ENCODE measurements at places on chromosomes 7 and 10.
A peak's percentile ranks its signal among the peaks of the same experiment; 100 is the strongest.

DNA sequence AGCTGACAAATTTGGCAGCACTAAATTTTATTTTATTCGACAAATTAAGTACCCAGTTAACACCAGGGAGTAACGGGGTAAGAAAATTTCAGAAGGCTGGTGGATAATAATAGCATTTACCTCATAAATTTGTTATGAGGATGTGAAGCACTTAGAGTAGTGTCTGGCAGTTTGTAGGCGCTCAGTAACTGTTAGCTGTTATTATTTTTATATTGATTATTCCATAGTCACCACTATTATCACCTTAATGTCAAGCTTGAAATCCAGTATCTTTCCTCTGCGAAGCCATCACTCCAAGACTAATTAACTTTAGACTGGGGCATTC, 563 bp upstream of the COA1 start:
- no peak for DNase-seq

GRCh38 chr7:150753826-150754603, 16.8 kb downstream of the GIMAP5 start:
- DNase-seq, result peak; percentile 44

DNA sequence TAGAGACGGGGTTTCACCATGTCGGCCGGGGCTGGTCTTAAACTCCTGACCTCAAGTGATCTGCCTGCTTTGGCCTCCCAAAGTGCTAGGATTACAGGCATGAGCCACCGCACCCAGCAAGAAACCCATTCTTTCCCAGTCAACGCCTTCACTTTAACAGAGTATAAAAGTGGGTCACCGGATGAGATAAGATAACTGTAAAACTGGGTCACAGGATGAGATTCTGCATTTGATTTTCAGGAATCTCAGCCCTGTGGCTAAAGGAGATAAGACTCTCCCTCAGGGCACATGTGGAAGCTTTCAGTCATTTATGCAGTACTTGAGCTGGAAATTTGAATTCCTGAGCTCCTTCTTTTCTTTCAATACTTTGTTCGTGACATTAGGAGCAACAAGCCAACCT, 70.8 kb downstream of the LRRC17 start:
- no peak for DNase-seq

DNA sequence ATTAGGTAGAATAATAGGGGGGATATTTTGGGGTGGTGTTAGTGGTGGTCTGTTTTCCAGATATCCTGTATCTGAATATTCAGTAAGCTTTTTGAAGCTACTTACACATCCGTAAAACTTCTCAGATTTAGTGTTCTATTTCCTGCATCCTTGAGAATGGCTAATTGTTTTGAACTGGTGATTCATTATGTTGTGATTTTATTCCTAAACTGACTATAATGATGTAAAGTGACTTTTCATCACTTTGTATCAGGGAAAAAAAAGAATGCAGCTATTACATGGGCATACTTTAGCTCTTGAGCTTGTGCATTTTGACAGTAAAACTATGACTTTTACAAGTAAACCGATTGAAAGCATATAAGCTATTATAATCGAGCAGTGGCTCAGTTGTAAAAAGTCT, 18.2 kb downstream of the WAC start:
- DNase-seq, result no peak

DNA sequence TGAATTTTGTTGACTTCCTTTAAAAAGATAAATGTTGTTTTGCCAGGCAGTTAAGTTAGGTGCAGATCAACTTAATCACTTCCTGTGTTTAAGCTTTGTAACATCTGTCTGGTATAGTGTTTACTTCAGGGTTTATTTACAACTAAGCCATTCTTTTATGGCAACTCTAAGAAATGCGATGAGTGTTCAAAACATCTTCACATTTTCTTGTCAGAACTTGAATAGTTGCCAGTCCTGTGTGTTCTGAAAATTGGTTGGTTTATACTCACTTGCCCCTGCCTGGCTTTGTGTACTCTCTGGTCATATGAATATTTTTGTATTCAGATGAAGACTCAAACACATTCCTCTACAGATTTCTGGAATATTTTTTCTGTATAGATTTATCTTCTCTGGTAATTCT, 327.2 kb downstream of the MDFIC start:
- DNase-seq, result no peak

- no peak for DNase-seq
Measured at GRCh38 chr7:121020249-121020988, 31.9 kb downstream of the CPED1 start.

DNA sequence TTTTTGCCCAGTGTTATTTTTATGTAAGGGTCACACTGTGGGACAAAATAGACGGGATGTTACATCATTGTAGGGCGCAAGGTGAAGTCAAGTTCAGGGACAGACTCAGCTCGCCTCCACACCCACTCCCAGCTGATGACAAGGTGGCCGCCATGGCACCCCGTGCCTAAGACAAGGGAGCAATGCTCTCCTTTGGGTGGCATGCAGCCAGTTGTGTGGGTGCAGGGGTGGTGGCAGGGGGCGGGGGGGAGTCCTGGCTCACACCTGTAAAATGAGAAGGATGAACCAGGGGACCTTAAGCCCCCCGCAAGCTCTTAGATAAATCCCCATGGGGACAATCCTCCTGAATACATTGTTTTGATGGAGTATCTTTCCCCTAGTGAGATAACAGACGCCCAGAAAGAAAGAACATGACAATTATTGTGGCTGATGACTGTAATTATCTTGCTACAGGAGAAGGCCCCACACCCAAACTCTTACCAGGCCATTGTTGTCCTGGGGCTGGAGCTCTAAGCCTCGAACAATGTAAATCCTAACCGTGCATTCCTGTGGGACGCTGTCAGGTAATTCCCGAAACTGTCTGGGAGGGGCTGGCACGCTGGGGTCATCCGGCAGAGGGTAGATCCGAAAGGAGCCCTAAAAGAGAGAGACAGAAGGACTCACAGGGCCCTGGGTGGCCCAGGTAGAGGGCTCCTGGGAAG, 148.7 kb downstream of the MYOF start:
- DNase-seq, result no peak
